ENCODE measurements at places on chromosomes 13 and 19.

DNA sequence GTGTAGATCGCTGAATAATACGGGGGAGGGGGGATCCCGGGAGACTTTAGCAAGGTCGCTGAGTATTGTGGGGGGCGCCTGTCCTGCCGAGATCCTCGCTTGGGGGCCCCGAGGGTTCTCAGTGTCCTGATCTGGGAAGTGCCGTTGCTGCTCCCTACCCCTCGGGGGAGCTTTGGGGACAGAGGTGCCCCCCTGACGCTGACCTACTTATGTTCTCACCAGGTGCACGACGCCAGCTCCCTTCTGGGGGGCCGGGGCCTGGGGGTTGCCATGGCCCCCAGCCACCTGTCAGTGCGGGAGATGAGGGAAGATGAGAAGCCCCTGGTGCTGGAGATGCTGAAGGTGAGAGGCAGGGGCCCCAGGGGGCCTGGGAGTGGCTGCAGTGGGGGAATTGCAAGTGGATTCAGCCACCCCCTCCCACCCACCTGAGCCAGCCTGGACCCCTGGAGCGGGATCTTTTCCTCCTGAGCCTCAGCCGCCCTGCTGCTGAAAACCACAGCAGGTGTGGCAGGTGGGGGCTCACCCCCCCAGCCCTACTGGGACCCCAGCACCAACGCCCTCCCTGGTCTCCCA lies 537 bp downstream of the NAT14 start:
- DNase-seq, result no peak

- no peak for DNase-seq
These were observed 31.6 kb upstream of the TFDP1 start for GRCh38 chr13:113552786-113553434.

DNA sequence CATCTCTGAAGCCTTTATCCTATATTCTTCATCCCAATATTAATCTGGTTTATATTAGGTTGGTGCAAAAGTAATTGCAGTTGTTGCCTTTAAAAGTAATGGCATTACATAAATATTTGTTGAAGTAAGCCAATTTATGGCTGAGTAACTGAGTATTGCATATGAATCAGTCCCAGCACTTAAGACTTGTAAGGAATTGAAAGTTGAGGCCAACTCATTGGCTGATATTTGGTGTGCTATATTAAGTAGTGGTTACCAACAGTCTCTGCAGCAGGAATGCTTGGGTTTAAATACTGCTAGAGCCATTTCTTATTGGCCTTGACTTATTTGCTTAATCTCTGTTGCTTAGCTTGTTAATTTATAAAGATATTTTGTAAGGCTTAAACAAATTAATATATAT lies 460.7 kb downstream of the GPC6 start:
- no peak for DNase-seq

DNA sequence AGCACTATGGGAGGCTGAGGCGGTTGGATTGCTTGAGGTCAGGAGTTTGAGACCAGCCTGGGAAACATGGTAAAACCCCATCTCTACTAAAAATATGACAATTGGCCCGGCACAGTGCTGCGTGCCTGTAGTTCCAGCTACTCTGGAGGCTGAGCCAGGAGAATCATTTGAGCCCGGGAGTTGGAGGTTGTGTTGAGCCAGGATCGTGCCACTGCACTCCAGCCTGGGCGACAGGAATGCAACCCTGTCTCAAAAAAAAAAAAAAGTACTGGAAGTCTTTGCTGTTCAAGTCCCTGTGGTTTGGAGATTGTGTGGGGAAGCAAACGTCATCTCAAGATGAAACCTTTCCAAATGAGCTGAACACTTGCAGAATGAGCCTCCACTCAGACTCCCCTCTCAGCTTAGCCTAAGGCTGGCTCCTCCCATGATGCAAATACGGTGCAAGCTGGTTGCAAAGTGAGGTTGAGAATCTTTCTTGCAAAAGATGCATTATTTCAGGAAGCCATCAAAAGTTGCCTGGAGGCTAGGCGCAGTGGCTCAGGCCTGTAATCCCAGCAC lies 46.2 kb downstream of the MYO9B start:
- no peak for DNase-seq

DNA sequence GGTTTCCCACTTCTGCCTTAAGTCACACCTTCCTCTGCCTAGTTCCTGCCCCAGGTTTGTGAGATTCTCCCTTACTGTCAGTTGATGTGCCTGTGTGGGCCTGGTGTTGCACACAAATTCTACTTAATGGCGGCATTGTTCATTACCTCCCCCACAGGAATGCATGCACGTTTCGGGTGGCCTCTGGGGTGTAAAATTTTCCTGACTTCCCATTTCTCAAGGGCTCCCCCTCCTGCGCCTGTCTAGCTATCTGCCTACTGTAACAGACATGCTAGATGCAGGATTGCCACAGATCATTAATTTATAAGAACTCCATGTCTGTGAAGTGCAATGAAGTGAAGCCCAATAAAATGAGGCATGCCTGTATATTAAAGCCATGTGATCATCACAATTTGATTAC lies 1466.3 kb downstream of the PCDH9 start:
- no peak for DNase-seq

DNA sequence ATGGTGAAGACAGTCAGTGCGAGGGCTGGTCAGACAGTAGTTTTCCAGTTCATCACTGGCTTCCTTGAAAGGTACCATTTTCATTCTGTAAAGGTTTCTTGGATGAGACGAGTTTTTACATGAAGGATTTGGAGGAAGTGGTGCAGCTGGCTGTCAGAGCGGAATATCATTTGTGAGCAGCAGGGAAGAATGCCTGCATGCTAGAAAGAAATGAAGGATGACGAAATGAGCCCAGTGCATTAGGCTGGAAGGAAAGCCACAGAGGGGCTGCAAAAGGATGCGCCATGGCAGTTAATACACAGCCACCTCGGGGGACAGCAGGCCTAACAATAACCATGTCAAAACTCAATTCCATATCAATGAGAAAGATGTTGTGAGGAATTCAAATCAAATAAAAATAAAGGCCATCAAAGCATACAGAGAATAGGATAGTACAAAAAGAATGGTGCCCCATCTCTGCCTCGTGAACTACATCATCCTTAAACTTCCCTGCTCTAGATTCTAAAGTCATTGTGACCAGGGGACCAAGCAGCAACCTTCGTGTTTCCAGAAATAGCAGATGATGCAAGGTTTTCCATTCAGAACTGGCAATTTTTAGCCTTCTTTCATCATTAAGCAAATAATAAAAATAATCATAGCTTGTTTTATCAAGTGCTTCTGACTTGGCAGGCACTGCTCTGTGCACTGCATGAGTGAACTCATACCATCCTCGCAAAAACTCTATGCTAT lies 504.2 kb downstream of the RFC3 start:
- DNase-seq, result no peak

Data from D341Med (cell line).